ENCODE measurements at places on chromosomes 4 and X.

DNA sequence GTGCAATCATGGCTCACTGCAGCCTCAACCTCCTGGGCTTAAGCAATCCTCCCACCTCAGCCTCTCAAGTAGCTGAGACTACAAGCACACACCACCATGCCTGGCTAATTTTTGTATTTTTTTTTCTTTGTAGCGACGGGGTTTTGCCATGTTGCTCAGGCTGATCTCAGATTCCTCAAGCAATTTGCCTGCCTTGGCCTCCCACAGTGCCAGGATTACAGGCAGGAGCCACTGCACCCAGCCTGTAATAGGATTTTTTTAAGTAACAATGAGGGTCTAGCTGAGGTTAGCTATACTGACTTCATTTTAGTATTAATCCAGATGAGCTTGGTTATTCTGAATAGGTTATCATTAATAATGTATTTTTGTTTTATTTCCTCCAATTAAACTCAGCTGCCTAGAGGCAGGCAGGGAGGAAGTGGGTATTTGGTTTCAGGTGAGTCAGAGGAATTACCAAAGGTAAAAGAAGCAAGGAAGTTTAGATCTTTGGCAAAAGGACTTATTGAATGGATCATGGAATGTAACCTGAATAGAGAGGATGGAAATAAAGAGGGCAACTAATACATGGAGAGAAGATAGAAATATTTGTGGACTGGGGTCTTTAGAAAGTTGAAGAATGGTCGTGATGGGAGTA, 1023.3 kb upstream of the TENM3 start:
- DNase-seq, result no peak

GRCh38 chr4:157057218-157057617, 18.7 kb upstream of the GLRB start:
- DNase-seq, result no peak

GRCh38 chrX:80432863-80433262, 12.6 kb downstream of the TENT5D start:
- no peak for DNase-seq

- peak; percentile 21 for DNase-seq
Measured at GRCh38 chr4:1246901-1247863, 1.7 kb downstream of the CTBP1 start.

GRCh38 chrX:103791826-103792485, 15.3 kb downstream of the PLP1 start:
- peak; percentile 68 for DNase-seq

DNA sequence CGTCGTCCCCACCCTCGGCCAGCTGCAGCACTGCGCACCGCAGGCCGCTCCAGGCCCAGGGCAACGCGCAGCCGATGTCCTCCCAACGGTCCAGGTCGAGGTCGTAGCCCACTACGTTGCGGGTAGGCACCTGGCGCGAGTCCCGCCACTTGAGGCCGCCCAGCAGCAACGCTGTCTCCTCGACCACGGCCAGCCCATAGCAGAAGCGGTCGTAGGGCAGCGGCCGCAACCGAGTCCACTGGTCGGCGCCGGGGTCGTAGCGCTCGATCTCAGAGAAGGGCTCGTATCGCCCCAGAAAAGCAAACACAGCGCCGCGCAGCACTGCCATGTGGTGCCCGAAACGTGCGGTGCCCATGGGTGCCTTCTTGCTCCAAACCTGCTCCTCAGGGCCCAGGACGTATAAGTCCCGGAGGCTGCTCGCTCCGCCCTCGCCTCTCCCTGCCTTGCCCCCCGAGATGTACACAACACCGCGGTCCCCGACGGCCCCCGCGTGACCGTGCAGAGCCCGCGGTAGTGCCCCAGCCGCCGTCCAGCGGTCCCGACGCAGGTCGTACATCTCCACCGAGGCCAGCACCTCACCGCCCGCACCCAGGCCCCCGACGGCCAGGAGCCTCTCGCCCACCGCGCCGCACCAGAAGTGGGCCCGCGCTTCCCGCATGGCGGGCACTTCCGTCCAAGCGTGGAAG, 2.1 kb downstream of the KLHL34 start:
- DNase-seq, result no peak

DNA sequence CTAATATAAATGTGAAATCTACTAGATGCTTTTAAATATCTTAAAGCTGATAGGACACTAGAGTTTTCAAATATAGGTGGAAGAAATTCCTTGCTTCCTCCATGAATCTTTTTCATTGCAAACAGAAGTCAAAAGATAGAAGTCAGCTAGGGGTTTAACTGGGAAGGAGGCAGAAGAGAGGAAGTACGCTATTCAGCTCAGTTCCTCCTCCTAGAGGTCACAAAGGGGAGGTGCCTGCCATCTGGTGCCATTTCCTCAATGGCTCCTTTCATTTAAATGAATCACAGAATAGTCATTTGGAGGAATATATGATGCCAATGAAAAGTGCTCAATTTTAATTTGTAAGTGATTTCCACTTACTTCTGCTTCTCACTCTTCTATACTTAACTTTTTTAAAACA, 8.5 kb downstream of the COL25A1 start:
- no peak for DNase-seq

- peak; percentile 30 for DNase-seq
Measured at GRCh38 chr4:1767061-1767769, 25.9 kb upstream of the FGFR3 start.

- DNase-seq, result no peak
Measured at GRCh38 chr4:11428231-11428898, at the start of gene HS3ST1. HS3ST1 (minus strand) TSS chr4:11428894; CDS start chr4:11400005, 28,889 bp downstream.

GRCh38 chr4:122733787-122734120, 1.2 kb downstream of the BBS12 start:
- DNase-seq, result no peak

DNA sequence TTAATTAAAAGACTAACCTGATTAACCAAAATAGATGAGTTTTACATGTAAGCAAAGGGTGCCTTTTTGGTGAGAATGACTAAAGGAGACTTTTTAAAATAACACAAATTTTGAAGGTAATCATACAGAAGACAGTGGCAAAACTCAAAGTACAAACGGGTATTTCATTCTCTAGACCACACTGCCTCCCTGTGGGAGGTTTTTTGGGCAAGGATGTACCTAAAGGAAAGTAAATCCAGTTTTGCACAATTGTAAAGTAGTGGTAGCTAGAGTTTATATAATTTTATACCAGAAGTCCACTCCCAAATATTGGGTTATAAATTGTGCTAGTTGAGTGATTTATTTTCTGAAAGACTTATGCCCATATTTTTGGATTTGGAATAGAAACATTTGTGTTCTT, 201.0 kb downstream of the PAPSS1 start:
- peak; percentile 27 for DNase-seq

DNA sequence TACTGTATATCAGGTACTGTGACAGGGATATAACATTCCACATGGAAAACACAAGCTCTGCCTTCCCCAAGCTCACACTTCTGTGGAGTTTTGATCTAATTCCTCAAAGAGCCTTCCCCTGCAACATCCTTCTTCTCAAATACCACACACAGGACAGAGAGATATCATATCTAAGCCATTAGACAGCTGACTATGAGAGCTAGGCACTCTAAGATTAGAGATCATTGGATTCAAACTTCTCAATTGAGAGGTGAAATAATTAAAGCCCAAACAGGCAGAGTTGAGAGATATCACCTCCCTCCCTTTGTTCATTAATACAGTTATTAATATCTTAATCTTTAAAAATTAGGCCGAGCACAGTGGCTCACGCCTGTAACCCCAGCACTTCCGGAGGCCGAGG, 25.0 kb downstream of the TEC start:
- DNase-seq, result no peak

- no peak for DNase-seq
Measured at GRCh38 chrX:118499295-118499694, 3.7 kb downstream of the DOCK11 start.

- no peak for DNase-seq
Measured at GRCh38 chr4:169818063-169818679, 60.4 kb upstream of the HPF1 start.

DNA sequence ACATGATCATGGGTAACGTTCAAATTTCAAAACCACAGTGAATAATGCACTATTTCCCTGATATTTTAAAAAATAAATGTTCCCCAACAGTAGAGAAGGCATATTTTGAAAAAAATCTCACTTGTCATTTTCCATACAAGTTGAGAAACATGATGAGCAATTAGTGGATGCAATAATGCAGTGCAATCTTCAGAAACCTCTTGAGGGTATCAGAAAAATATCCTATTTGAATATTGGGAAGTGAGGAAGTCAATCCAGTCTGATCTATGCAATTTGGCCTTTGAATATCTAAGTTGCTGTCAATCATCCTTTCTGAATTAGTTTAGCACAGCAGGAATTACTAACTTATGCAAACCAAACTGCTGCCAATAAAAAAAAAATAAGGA, 776.8 kb downstream of the PCDH18 start:
- DNase-seq, result no peak

- peak; percentile 33 for DNase-seq
Measured at GRCh38 chr4:175459571-175459970, 352.5 kb downstream of the GPM6A start.

Measured in fibroblast of skin of right biceps (primary cell).